ENCODE measurements at places on chromosomes 3 and 15.

- DNase-seq, result peak; percentile 27
Observed at GRCh38 chr15:100653608-100654007, 51.2 kb downstream of the ASB7 start.

DNA sequence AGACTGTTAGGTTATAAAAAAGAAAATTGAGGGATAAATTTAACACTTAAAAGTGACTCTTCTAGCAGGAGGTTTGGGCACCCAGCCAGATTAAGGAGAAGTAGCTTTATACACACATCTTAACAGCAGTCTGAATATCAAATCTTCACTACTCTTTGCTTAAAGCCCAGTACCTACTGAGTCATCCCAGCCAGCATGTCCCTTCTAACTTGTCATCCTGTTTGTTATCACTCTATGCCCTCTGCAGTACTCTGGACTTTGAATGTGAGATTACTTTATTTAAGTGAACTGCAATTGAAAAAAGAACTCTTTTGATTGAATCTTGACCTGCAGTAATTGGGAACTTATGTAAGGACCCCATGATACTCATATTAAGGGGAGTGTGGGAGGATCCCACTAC, 77.6 kb downstream of the FHIT start:
- DNase-seq, result no peak

GRCh38 chr15:59879506-59880265, 124.4 kb upstream of the FOXB1 start:
- DNase-seq, result peak; percentile 40

DNA sequence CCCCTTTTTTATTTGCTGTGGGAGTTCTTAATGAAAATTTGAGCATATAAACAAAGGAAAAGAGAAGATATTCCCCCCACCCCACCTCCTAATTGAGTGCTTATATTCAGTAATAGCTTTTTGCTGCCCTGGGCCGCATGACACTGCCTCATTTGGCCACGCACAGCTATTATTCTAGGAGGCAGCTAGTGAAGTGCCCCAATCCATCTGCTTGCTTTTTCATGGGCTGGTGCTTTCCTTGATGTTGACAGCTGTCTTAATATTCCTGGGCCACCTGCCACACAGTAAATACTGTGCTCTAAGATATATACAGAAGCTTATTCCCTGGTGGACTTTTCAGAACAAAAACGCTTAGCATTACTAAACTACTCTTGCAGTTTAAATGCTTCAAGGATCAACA, 3.8 kb upstream of the CRYBG3 start:
- no peak for DNase-seq

DNA sequence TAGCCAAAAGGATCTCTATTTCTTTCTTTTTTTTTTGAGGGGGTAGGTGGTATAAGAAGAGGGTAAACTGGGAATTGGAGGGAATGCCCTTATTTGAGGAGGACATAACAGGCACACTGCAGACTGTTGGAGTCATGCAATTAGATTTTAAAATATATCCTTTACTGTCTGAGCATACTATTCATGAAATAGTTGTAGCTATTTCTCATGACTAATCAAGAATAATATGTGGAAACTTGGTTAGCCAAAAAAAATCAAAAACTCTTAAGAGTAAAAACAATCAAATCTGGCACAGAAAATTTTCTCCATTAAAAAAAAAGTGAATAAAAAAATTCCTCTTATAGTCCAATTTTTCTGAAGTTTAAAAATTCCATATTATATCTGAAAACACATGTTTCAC, 174.9 kb downstream of the SCAPER start:
- DNase-seq, result peak; percentile 43
